ENCODE measurements at places on chromosomes 13 and 19.

DNA sequence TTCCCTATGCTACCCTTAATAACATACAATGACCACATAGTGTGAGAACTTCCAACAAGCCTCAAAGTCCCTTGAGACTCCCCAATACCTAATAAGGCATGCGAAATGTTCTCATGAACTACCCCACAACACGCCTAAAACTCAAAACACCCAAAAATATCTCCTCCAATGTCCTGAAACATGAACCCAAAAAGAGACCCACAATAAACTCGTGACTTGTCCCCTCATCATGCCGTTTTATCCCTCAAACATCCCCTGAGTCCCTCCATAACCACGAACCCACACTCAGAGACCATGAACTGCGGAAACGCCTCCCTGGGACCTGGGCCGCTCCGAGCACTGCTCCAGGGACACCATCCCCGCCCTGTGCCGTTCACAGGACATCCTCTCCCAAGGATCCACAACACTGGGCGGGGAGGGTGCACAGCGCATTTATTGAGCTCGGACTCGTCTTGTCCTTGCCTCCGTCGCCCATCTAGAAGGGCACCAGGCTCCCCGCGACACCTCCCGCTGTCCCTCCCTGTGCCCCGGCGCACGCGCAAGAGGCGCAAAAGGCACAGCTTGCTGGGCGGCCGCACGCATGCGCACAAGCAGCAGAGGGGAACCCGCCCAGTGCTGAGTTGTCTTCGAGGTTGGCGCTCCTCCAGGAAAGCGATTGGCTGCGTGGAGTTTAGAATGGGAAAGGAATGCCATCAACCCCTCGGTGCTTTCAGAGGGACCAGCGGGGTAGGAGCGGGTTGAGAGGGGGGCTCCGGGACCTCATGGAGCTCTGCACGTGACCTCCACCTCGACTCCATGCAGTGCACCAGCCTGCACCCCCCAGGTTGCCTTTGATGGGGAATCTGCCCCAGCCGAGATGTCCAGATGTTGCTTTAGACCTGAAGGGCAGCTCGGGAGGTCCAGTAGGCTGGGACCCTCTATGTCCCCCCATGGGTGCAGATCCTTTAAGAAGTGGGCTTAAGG lies 8.8 kb downstream of the FXYD3 start:
- peak; percentile 93 for DNase-seq

- no peak for DNase-seq
Observed at GRCh38 chr13:61084988-61085387, 330.7 kb downstream of the PCDH20 start.

DNA sequence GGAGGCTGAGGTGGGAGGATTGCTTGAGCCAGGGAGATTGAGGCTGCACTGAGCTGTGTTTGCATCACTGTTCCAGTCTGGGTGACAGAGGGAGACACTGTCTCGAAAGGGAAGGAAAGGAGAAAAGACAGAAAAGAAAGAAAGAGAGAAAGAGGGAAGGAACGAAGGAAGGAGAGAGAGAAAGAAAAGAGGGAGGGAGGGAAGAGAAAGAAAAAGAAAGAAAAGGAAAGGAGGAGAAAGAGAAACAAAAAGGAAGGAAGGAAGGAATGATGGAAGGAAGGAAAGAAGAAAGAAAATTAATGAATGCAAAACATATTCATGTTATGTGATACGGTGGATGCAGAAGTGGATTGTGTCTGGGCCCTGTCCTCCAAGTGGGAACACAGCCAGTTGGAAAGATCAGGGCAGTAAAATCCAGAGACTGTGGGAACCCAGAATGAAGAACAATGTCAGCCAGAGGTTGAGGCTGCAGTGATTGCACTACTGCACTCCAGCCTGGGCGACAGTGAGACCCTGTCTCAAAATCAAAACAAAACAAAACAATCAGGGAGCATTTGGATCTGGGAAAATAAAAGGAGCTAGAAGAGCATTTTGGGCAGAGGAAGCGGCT lies 6.2 kb downstream of the PHLDB3 start:
- DNase-seq = no peak

DNA sequence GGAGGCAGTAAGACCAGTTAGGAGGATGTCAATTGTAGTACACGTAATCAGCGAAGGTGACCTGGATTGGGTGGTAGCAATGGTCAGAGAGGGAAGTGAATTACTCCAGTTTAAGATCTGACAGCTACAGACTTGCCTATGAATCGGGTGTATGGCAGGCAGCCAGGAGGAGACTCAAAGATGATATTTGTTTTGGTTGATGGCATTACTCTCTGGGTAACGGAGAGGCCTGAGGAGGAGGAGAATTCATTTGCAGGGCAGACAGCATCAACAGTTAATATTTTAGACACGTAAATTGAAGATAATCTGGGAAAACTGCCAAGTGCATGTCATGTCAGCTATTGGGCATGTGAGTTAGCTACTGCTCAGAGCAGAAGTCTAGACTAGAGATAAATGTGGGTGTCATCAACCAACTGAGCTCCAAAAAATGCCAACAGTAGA lies 109.2 kb downstream of the SGCG start:
- no peak for DNase-seq

GRCh38 chr19:53771144-53771543 lies 53.0 kb downstream of the NLRP12 start:
- no peak for DNase-seq

- DNase-seq = no peak
Observed at GRCh38 chr13:106688940-106689339, 121.0 kb upstream of the ARGLU1 start.

DNA sequence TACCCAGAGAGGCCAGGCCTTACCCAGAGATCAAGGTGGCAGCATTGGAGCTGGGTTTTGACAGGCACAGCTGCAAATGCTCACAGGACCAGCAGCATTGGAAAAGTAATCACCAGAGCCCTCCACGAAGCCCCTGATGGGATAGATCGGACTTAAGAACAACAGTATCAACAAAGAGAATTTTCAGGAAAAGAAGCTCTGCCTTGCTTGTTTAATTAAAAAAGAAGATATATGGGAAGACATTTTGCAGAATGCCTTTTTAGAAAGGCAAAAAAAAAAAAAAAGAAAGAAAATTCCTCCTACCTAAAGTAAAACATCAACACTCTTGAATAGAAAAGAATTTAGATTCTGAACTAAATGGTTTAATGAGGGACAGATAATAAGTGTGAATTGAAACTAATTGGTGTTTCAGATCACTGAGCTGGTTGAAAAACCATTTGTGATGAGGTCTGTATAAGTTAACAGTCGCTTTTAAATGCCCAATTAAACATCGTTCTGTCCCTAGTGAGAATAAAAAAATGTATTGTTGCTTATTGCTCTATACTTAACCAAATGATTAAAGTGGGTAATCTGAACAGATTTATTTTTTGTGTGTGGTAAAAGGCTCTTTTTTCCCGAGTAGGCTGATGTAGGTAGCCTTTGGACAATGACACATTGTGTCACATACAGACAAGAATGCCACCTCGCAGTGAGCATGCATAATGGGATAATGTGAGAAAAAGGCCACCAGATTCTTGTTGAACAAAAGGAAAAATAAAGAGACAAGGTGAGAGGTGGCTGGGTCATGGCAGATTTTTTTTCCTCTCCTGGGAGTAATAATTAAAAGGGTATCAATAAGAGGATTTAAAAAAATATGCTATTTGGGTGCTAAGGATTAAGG lies 93.0 kb upstream of the ARGLU1 start:
- no peak for DNase-seq

GRCh38 chr19:5103061-5103701 lies 134.3 kb downstream of the KDM4B start:
- DNase-seq = no peak

- DNase-seq = peak; percentile 81
Observed at GRCh38 chr13:33918199-33918932, 100.4 kb downstream of the RFC3 start.

GRCh38 chr19:3154957-3155736 lies 19.3 kb downstream of the GNA15 start:
- DNase-seq = peak; percentile 94
